Transverse colon (tissue), 4 donors: ENCODE measurements at places on chromosomes 16 and 17. TPM values are rescaled to one million over a fixed set of nuclear protein-coding genes. Genes with fewer than 3 reads are reported as not detected.

ZP2 gene
- 0.27 TPM for total RNA-seq

DNA sequence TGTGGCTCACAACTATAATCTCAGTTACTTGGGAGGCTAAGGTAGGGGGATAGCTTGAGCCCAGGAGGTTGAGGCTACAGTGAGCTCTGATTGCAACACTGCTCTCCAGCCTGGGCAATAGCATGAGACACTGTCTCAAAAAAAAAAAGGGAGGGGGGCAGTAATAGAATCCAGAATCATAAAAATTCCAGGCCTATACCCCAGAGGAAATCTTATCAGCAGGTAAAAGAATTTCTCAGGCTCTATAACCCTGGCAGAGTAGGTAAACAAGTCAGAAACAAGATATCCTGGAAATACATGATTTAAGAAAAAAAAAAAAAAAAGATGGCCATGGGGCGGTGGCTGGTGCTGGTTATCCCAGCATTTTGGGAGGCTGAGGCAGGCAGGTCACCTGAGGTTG is 12.9 kb downstream of the SPAG9 start:
- DNase-seq, result no peak
- H3K4me1 ChIP-seq, result peaks cover 12% of the 10 kb centered on the region
- no peaks in the 10 kb centered on the region for H3K36me3 ChIP-seq
- no peak overlapping the region for H3K4me3 ChIP-seq
- no peaks in the 10 kb centered on the region for H3K27me3 ChIP-seq

DNA sequence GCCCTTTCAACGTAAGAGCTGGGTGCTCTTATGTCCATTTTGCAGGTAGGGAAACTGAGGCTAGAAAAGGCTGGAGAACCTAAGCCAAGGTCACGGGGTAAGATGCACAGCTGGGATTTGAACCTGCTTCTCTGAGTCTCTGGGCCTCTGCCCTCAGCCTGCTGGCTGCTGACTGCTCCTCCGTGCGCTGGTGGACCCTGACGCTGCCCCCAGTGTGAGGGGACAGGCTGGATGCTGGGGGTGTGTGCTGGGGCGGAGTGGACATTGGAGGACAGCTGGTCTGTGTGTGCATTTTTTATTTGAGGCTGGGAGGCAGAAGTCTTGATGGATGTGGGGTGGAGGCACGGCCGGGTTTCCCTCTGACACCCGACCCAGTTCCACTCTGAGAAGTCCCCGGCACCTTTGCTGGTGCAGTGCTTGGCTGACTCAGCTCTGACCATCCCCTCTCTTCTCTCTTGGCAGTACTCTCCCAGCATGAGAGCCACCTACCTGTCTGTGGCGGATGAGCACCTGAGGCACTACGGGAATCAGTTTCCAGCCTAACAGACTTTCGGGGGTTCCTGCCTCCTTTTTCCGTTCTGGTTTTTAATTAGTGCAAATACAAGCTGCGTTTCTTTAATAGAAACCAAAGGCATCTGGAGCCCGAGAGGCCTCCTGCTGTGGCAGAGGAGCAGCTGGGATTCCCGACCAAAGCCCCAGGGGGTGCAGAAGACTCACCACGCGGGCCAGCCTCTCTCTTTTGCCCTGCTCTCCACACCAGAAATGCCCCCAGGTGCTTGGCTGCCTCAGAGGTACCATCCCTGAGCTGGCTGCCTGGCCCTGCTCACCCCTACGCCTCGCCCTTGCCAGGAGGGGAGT is 14.1 kb upstream of the DNAI2 start:
- no peaks in the 10 kb centered on the region for H3K27me3 ChIP-seq
- no peak overlapping the region for H3K4me3 ChIP-seq
- no peaks in the 10 kb centered on the region for H3K4me1 ChIP-seq
- H3K36me3 ChIP-seq, result no peaks in the 10 kb centered on the region
- no peak overlapping the region for H3K27ac ChIP-seq
- no peak for DNase-seq

DNA sequence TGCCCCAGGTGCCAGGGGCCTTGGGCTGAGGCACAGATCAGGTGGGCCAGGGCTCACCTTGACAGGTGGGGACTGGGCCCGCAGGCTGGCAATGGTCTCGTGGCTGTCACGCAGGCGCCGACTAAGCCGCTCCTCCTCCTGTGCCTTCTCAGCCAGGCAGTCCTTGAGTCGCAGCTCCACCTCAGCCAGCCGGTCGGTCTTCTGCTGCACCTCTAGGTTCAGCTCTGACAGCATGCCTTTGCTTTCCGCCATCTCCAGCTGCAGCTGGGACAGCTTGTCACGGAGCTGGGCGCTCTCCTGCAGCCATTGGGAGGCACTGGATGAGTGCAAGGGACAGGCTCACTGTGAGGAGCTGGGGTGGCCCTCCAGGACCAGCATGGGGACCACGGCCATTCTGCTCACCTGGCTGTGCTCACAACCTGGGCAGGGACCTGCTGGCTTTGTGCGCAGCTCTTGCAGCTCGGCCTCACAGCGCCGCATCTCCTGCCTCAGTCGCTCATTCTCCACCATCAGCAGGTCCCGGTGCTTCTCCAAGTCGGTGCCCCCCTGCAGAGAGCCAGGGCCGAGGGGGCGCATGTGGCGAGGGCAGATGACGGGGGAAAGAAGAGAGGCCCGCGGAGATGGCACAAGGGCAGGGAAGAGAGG is 31.0 kb downstream of the KIFC3 start:
- no peak for DNase-seq
- H3K36me3 ChIP-seq, result no peaks in the 10 kb centered on the region
- no peaks in the 10 kb centered on the region for H3K27me3 ChIP-seq
- H3K4me1 ChIP-seq, result no peaks in the 10 kb centered on the region
- no peak overlapping the region for H3K4me3 ChIP-seq
- no peak overlapping the region for H3K27ac ChIP-seq

ZNF287 gene
- total RNA-seq, result 5.2 TPM
